ENCODE measurements at places on chromosomes 11 and 22. TPM values are rescaled to one million over a fixed set of nuclear protein-coding genes. Genes with fewer than 3 reads are reported as not detected.

DNA sequence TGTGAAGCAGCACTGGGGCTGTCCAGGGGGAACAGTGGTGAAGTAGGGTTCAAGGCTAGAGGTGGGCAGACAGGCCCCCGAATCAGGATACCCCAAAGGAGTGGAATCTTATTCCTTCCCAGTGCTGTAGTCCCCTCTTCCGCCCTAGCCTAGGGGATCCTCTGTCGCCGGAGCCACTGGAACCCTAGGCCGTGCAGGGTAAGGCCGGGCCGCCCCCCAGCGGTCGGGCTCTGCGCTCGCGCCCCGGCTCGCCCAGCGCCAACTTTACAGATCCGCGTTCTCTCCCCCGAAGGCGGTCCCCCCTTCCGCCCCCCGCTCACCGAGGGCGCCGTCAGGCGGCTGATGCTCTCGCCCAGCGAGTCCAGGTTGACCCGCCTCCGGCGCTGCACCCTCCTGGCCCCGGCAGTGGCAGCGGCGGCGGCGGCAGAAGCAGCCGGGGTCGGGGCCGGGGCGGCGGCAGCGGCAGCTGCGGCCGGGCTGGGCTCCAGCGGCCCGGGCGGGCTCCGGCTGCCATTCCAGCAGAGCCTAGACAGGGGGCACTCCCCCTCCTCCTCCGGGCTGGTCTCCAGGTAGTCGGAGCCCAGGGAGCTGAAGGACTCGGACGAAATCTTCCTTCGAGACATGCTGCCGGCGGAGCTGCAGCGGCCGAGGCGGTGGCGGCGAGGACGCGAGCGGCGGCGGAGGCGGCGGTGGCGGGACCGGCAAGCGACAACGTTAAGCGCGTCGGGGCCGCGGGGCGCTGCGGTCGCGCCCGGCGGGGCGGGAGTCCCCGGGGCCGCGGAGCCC lies 650 bp downstream of the GUCY1A2 start:
- DNase-seq = no peak

- DNase-seq = no peak
Measured at GRCh38 chr11:100639140-100639539, 47.9 kb upstream of the ARHGAP42 start.

- DNase-seq = no peak
Measured at GRCh38 chr11:71222318-71223080, 29.9 kb downstream of the SHANK2 start.

DNA sequence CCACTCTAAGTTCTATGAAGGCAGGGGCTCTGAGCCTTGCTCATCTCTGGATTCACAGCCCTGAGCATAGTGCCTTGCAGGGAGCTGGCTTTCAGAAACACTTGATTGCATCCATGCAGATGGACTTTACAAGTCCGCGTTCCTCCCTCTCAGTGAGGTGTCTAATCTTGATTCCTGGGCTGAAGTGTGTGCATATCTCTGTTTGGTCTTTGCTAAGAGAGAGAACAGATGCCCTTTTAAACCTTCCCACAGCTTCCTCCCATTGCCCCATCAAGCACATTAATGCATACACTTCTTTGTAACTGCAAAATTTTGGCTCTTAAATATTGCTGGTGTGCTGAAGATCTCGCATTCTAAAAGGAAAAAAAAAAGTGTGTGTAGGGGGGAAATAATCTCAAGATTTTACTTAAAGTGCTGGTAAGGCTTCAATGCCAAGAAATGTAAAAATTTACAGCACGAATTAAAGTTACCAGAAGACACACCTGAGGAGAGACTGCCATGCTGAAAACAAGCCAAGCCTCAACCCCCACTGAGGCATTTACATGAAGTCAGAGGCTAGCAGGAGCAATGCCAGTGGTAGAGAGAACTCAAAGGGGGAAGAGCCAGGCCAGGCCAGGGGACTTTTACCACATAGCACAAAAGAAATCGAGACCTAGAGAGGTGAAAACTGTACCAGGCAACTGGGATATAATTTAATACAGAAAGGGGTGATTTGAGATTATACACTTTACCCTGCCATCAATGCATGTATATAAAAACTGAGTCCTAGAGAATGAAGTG lies 492.1 kb downstream of the SOX6 start:
- DNase-seq = no peak

DNA sequence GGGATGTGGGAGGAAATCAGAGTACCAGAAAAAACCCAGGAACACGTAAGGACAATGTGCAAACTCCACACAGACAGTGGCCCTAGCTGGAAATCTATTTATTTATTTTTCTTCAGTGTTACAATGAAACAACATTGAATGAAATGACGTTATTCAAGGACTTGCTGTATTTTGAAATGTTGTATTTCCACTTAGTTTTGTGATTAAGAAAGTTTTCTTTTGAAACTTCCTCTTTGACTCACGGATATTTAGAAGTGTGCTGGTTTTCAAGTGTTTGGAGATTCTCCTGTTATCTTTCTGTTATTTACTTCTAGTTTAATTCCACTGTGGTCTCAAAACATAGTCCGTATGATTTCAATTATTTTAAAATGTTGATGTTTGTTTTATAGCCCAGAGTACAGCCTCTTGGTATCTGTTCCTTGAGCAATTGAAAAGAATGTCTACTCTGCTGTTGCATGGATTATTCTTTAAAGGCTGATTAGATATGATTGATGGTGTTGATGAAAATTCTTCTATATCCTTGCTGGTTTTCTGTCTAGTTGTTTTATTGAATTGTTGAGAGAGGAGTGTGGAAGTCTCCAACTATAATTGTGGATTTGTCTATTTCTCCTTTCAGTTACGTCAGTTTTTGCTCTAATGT lies 141.0 kb downstream of the ARHGAP20 start:
- no peak for DNase-seq

GRCh38 chr22:46537225-46537945 lies at the start of gene CELSR1:
Gene CELSR1 (minus strand): TSS chr22:46537620. CDS start chr22:46537170, 450 bp downstream.
- DNase-seq = no peak

DNA sequence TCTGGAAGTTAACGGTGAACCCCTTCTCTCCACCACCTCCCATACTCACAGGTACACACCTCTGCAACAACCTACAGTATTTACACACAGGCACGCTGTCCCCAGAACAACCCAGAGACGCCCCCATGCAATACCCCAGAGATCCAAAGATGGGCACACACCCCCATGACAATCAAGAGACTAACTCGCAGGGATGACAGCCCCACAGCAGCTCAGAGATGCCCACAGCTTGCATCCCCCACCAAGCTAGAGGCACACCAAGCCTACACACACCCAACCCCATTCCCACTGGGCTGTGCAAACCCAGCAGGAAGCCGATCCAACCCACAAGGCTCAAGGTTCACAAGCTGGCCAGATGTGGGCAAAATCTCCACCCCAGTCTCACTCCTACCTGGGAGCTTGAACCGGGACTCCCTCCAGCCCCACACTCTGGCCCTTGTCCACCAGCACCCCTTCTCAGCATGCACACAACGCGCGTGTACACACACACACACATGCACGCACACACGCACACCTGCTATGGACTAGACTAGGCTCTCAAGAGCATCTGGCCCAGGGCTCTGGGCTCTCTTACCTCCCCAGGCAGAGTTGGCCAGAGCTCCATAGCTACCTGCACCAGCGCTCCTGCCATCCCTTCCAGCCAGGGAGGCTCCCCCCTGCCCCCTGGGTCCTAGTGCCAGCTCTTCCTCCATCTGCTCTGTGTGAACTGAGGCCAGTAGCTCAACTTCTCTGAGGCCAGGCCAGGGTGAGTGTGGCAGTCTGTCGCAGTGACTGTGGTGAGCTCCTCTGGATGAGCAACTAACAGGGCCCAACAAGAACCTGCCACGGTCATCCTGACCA lies 11.5 kb downstream of the STARD10 start:
- no peak for DNase-seq

DNA sequence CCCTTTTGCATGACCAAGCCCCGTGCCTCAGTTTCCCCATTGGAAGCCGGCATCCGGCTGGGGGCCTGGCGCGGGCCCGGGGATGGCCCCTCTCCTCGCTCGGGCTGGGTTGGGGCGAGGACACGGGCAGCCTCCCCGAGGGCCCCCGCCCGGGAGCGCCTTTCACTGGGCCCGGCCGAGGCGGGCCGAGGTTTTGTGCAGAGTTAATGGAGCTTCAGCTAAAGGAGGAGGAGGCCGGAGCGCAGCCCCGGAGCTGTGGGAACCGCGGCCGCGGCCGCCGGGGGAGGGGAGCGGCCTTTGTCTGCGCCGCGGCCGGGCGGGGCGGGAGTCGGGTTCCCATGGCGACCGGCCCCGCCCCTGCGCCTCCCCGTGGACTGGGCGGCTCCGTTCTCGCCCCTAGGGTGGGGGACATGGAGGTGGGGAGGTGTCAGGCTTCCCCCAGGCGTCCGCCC lies 1.4 kb upstream of the MAPK11 start:
- peak; percentile 34 for DNase-seq

GRCh38 chr22:26821854-26822253 lies 164.5 kb downstream of the MIAT start:
- no peak for DNase-seq

C11orf98 gene
- 127 TPM for polyA plus RNA-seq

KCNJ1 gene
- polyA plus RNA-seq = not detected

SULT4A1 gene
- polyA plus RNA-seq = not detected

OR10D3 gene
- not detected for polyA plus RNA-seq

C11orf24 gene
- 8.2 TPM for polyA plus RNA-seq
